Activated T-helper 9 cell treated with anti-CD3 and anti-CD28 coated beads, Interleukin-2, amount 50 U/mL, for 16 hours (primary cell): ENCODE measurements at places on chromosomes 6 and 20.
A peak's percentile ranks its signal among the peaks of the same experiment; 100 is the strongest.

- DNase-seq, result no peak
Measured at GRCh38 chr6:138666636-138667035, 106.9 kb upstream of the CCDC28A start.

- DNase-seq, result peak; percentile 27
Measured at GRCh38 chr20:41095110-41095969, 42.0 kb upstream of the PLCG1 start.

- DNase-seq, result no peak
Measured at GRCh38 chr20:59217173-59217572, 53.6 kb downstream of the ZNF831 start.

DNA sequence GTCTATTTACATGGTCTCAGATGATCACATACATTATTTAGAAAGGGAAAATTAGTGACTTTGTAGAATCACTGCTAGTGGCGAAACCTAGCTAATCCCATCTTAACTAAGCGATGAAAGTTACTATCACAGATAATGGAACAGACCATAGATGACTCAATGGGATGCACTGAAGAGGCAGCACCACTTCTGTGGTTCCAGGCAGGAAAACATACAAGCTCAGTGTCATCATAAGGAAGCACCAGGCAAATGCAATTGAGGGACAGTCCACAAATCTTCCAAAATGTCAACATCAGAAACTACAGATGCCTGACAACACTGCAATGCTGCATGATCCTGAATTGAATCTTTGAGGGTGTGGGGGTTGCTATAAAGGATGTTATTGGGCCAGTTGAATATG lies 15.9 kb upstream of the SNAI1 start:
- DNase-seq, result no peak

DNA sequence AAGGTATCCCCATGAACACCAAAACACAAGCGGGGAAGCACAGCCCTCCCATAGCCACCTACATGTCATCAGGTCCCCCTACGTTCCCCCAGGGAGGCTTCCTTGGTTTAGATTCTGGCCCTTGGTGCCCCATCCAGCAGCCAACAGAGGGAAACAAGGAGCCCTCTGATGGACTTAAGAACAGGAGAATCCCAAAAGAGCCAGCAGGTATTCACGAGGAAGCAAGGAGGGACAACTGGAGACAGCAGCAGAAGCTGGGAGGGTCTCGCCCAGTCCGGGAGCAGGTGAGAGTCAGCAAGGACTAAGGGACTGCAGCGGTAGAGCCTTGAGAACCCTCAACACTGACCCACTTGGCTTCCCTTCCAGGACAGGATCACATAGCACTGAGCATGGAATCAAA lies 58.4 kb upstream of the TOP1 start:
- no peak for DNase-seq

- no peak for DNase-seq
Measured at GRCh38 chr6:150878347-150879213, 13.1 kb downstream of the MTHFD1L start.

DNA sequence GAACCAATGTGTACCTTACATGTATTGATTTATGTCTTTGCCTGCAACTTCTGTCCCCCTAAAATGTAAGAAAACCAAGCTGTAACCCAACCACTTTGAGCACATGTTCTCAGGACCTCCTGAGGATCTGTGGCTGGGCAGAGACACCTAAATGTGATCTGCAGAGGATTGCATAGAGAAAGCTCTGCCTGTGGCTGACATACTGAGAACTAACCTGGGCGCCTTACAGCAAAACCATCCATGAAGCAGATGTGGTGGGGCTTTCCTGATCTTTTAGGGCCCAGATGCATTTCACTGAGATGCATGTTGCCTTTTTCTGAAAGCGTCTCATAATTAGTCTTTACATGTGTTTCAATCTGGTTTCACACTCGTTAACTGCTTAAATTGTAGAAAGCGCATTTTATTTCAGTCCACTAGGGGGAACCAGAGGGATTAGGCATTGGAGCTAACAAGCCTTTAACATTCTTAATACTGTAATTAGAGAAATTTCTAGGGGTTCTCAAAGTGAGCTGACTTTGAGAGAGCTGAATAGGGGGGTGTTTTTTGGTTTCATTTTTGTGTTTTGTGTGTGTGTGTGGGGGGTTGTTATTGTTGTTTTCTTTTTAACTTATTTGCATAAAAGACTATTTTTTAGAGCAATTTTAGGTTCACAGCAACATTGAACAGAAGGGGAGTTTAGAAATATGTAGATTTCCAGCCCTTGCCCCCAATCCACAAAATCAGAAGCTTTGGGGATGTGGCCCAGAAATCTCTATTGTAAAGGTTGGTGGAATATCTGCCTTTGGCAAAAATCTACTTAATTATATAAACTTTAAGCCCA lies 50.9 kb upstream of the FAM184A start:
- no peak for DNase-seq

GRCh38 chr6:97322811-97323210 lies 39.8 kb upstream of the MMS22L start:
- no peak for DNase-seq

- no peak for DNase-seq
Measured at GRCh38 chr6:81682858-81683620, 69.4 kb downstream of the TENT5A start.

GRCh38 chr6:40399888-40400457 lies 187.2 kb downstream of the LRFN2 start:
- DNase-seq, result no peak

GRCh38 chr6:49325891-49326290 lies 137.2 kb downstream of the MMUT start:
- no peak for DNase-seq

DNA sequence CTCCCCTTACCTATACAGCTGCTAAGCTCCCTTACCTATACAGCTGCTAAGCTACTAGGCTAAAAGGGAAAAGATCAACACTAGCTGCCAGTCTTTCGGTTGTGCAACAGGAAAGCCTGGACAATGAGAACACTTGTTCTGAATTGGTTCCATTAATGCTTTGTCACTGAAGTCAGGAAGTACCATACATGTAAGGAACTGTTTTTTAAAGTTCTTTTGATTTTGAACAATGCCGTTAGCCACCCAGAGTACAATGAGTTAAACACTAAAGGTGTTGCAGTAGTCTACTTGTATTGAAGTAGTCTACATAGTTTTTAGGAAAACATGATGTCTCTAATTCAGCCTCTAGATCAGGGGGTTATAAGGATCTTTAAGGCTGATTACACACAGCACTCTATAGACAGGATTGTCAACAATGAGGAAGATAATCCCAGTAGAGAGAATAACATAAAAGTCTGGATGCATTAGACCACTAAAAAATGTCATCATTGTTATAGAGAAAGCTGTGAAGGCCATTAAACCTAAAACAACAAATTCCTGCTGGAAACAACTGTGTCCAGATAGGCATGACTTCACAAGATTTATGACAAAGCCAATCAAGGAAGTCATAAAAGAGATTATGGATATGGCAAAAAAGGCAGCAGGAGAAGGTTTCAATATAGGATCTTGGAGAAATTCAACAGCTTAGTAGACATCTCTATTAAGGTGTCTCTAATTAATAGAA lies 306.3 kb downstream of the PHF3 start:
- DNase-seq, result no peak

- DNase-seq, result no peak
Measured at GRCh38 chr6:49548613-49549304, 1.7 kb upstream of the C6orf141 start.
